ENCODE measurements at places on chromosomes 3 and 15.

GRCh38 chr3:77081240-77081661 is 41.4 kb downstream of the ROBO2 start:
- DNase-seq, result no peak

DNA sequence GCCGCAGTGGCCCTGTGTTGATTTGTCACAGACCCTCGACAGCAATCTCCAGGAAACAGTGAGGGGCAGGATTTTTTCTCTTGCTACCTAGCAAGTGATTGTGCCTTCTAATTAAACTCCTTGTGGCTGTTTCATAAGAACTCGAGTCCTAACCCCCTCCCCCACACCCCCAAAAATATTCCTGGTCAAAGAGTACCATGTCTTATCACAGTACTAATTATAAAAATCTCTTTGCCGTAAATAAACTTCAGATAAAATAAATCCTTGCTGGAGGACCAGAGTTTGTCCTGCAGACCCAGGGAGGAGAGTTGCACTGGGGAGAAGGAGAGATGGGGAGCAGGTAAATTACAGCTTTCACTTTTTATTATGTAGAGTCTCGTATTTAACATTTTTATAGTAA is 64.3 kb downstream of the FAM174B start:
- DNase-seq, result no peak

DNA sequence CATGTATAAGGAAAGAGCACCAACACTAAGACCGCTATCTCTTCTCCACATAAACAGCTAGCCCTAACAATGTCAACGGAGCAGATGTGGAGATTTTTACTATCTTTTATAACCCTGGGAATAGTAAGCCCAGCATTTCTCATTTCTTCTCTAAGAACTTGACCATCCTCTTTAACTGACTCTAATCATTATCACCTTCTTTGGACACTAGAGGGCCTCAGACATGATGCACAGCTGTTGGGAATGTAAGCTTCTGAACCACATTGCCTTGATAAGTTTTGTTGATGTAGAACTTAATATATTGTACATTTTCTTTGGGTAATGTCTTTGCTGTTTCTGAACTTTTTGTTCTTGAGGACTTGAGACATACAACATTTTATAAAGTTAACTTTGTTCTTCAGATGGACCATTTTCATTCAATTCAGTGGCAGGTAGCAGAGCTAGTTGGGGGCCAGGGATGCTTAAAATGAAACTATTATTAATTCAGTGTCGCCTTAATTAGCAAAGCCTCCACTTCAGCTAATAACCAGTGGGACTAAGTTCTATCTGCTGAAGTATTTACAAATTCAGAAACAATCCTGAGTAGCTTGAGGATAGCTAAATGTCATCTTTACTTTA is 9.6 kb upstream of the TAGLN3 start:
- DNase-seq, result peak; percentile 61

DNA sequence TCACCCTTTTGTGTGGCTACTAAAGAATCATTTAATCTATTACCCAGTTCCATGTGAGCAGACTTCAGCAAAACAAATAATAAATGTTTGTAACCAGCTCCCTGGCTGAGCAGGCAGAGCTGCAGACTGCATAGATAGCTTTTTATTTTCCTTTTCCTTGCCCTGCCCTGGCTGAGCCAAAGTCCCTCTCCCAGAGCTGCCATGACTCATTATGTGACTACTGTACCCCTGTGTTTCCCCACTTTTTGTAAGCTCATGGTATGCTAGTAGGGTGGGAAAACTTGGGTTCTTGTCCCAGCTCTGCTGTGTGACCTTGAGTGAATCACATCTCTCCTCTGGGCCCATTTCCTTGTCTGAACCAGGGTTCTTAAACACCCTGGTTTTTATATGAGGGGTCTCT is 127.5 kb downstream of the CLSTN2 start:
- DNase-seq, result no peak

DNA sequence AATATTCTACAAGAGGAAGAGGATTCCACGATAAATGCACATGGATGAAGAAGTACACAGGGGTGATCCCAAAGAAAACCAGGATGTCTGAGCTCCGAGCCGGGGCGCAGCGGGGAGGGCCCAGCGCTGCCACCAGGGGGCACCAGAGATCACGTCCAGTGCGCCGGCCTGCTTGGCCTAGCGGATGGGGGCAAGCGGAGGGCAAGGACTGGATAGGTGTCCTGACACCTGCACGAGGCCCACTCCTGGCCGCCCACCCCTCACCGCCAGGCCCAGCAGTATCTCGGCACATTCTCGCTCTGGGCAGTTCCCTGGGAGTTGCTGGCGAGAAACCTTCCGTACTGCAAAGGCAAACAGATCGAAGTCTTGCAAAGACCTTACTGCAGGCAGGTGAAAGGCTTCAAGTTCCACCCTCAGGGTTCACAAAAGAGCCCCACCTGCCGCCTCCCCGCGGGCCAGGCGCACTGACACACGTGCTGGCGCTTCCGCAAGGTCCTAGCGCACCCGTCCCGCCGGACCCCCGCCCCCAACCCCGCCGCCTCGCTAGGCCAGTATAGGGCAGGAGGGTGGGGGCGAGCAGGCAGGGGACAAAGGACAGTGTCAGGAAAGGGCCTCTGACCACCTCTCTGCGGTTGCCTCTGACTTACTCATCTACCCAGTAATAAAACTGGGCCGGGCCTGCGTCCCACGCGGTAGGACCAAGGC is 3.3 kb downstream of the ANKRD63 start:
- peak; percentile 45 for DNase-seq

DNA sequence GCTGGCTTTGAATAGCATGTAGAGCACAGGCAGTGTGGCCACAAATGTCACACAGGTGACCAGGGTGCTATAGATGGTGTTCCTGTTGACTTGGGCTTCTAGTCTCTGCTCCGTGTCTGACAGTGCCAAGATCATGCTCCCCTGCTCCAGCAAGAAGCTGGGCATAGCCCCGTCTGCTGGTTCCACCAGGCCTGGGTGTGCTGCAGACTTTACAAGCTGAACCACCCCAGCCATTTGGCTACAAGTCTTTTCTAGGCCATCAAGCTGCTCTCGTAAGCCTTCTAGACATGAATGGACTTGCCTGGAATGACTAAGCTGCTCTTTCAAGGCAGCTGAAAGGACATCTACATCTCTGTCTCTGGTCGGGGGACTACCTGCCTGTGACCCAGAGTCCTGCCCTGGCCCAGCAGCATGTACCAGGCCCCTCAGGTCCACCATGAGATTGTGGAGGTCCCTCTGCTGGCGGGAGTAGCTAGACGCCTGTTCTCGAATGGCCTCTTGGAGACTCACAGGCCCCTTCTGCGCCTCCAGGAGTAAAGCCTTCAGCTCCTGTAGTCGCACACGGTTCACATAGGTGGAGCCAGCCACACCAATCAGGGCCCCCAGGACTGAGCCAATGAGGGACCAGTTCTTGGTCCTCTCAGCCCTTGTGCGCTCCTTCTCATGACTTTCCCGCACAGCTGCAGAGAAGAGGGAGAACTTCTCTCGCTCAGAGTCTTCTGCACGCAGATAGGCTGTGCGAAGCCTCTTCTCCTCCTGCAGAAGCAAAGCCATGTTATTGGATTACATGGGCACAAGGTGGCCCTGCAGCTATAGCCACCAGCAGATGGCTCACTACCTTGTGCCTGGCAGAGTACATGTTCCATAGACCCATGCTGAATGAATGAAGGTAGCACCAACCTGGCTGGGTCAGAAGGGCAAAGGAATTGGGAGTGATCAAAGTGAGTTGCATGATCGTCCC is 2.8 kb upstream of the PLXNB1 start:
- no peak for DNase-seq

GRCh38 chr3:49916686-49917085 is 12.9 kb downstream of the MON1A start:
- DNase-seq, result no peak

DNA sequence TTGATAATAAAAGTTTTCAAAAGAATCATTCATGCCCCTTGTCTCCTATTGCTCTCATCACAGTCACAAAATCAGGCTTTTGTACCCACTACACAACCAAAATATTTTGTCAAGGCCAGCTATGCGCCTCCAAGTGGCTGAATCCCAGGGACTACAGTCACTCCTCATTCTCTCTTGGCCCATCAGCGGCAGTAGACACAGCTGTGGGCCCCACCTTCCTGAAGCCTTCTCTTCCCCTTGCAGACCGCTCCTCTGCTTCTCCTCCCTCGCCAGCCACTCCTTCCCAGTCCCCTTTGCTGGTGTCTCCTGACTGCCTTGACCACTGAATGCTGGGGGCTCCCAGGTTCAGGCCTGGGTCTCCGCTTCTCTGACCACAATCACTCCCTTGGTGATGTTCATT is 52.1 kb downstream of the LSM3 start:
- no peak for DNase-seq
